Colonic mucosa (tissue), 4 donors: ENCODE measurements at places on chromosomes 1 and 21. TPM values are rescaled to one million over a fixed set of nuclear protein-coding genes. Genes with fewer than 3 reads are reported as not detected.

GRCh38 chr1:153805886-153806719, 30.9 kb downstream of the SLC27A3 start:
- DNase-seq, result no peak

DNA sequence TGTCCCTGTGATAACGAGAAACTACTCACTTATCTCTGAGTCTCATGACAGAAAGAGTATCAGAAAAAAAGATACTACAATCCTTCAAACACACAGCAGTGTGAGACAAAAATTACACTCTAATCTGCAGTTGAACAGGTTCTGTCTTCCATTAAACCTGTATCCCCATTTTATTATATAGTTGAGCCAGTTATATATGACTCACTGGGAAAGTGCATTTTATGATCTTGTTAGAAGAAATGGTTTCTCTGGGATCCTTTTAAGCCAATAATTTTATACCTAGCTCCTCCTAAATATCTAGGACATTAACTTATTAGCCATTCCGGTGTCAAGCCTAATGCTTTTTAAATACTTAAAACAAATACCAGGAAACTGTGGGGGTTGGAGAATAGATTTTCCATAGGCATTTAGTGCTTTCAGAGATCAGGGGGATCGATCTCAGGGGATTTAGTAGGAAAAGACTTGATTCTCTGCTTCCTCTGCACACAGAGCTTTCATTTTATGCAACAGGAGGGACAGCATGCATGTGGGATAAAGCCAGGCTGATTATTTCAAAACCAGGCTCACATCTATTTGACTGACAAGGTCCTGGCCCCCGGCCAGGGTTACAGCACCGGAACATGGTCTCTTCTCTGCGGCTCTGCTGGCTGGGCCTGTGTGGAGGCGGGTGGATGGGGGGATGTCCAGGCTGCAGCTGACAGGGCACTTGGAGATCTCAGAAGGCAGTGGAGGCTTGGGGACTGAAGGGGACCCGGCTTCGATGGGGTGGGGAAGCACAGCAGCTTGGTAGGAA, 310.6 kb downstream of the DISC1 start:
- DNase-seq, result peak; percentile 44

DNA sequence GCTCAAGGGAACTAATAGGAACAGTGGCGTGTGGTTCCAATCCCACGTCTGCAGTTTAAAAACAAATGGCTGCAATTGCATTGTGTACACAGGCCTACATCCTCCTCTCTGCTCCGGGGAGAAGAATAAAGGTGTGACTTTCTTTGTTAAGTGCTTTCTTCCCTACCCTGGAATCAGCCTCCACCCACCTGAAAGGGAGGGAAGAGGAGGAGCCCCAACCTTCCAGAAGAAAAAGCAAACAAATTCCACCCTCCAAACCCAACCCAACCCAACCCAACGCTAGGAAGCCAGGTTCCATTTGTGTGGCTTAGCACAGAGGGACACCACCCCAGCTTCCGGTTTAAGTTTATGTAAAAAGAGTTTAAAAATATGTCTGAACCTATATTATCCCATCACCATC, 11.8 kb upstream of the BACE2 start:
- DNase-seq, result peak; percentile 82

SPATA45 gene
- not detected for total RNA-seq

CHIA gene
- not detected for total RNA-seq

GBP5 gene
- 1.3 TPM for total RNA-seq

NOS1AP gene
- total RNA-seq, result 14.4 TPM

CA14 gene
- 0.22 TPM for total RNA-seq
